ENCODE measurements at places on chromosomes 7 and 10.

DNA sequence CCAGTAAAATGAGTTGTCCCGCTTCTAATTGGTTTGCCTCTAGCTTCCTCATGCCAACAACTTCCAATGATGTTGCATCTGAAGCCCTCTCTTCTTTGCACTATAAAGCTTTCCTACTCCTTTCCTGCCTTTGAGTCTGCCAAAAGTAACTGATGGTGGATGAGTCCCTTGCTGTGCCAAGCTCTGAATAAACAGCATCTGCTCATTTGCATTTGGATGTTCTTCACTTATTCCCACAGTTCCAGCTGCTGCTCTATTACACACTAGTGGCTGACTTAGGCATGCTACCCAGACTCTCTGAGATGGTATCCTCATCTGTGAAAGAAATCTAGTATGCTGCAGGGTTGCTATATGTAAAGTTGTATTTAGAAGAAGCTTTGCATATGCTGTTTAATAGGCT lies 24.9 kb downstream of the SFR1 start:
- DNase-seq, result no peak

- DNase-seq, result no peak
Observed at GRCh38 chr10:129552119-129552518, 85.1 kb downstream of the MGMT start.

DNA sequence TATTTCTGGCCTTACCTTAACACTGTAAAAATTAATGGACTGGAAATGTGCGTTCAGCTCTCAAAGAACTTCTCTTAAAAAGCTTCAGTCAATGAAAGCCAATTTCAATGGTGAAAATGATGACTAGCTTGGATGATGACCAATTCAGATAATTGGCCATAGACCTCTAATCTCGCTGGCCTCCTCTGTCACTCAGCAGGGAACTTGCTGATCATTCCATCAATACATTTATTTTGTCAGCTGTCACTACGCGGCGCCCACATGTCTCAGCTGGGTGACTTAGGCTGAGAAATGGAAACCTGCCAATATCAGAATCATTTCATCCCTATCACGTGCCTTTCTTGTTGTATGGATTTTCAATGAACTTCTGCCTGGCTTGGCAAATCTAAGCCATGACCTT lies 673.0 kb upstream of the AUTS2 start:
- DNase-seq, result no peak

DNA sequence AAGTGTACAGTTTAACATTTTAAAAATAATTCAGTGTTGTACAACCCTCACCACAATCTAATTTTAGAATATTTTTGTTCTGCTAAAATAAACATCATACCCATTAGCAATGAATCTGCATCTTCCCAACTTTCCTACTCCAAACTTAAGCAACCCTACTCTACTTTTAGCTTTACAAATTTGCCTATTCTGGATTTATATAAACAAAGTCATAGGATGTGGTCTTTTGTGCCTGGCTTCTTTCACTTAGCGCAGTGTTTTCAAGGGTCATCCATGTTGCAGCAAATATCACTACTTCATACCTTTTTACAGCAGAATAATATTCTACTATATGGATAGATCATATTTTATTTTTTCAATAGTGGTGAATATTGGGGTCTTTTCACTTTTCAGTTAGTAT lies 18.9 kb downstream of the CALML3 start:
- no peak for DNase-seq

GRCh38 chr10:104393387-104393786 lies 39.8 kb downstream of the CFAP58 start:
- DNase-seq, result no peak

- no peak for DNase-seq
Observed at GRCh38 chr7:74164985-74165456, 9.1 kb upstream of the EIF4H start.

- no peak for DNase-seq
Observed at GRCh38 chr7:41816111-41816510, 113.2 kb upstream of the INHBA start.

GRCh38 chr10:76583711-76584161 lies 1053.9 kb downstream of the KCNMA1 start:
- no peak for DNase-seq

DNA sequence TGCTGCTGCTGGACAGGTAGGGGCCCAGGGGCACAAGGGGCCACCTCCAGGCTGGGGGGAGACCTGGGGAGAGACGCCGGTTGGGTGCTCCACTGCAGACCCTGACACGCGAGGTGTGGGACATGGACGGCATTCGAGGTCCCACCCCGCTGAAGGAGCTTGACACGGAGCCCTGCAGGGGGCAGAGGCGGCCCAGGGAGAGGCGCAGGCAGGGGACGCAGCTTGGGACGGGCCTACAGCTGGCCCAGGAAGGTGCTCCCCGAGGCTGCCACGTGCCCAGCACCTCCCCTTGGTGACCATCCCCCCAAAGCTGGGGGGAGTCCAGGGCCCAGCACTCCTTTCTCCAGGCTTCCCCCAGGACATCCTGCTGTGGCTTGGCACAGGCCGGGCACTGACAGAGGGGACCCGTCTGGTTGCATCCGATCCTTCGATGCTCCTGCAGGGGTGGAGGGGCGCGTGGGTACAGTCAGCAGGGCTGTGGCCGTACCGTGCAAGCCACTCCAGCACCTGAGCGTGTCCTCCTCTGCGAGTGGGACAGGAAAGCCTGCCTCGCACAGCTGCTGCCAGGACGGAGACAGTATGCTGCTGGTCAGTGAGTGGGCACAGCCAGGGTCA lies 174.4 kb downstream of the ELFN1 start:
- no peak for DNase-seq

GRCh38 chr7:32347244-32347828 lies 142.8 kb downstream of the LSM5 start:
- no peak for DNase-seq

GRCh38 chr10:102504976-102505300 lies 1.2 kb downstream of the SUFU start:
- no peak for DNase-seq

- no peak for DNase-seq
Observed at GRCh38 chr7:74283858-74284447, 5.3 kb upstream of the CLIP2 start.

- no peak for DNase-seq
Observed at GRCh38 chr10:1809139-1809741, 71.9 kb upstream of the ADARB2 start.

GRCh38 chr7:85630904-85631600 lies 444.2 kb upstream of the SEMA3D start:
- no peak for DNase-seq

- no peak for DNase-seq
Observed at GRCh38 chr10:77661100-77661499, 23.5 kb upstream of the KCNMA1 start.

GRCh38 chr10:107011105-107011504 lies 153.4 kb downstream of the SORCS1 start:
- DNase-seq, result no peak

DNA sequence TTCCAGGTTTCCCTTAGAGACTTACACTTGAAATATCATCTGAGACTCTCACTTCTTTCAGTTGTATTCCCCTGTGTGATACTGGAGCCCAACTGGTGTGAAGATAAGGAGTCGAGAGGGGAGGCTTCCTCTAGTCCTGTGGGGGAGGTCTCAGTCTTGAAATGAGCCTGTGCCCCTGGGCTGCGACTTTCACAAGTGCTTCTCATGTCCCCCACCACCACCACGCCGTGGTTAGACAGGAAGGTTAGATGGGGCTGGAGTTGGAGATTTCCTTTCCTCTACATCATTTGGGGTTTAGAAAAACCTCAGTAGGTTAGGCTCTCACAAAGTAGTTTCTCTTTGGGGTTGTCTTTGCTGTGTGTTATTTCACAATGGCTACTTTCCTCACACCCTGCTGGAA lies 25.6 kb upstream of the MKX start:
- no peak for DNase-seq

- DNase-seq, result no peak
Observed at GRCh38 chr10:62379394-62379793, 5.2 kb downstream of the ZNF365 start.

DNA sequence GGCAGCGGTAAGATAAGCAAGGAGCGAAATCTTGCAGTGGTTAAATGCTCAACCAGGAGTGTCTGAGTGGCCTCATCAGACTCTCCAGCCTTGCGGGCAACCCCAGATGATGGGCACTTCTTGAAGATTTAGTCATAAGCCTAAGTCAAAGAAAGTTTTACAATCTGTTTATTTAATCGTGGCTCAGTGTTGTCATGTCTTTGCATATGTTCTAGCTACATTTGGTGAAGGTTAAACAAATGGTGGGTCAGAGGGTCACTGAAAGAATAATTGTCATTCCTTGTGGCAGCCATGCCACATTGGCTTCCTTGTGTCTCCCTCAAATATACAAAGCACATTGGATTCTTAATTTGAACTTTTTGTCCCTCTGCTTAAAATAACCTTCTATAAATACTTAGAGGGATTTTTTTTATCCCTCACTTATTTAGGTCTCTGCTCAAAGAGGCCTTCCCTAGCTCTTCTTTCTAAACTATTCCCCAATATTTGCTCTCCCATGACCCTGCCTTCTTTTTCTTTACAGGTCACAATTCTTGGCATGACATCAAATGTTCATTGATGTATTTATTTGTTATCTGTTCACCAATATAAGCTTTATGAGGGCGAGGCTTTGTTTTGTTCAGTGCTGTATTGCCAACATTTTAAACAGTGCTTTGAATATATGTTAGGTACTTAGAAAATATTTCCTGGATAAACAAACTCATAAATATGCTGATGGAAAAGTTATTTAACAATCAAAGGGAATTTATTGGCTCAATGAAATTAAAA lies 68.7 kb downstream of the NEUROD6 start:
- no peak for DNase-seq

GRCh38 chr10:12839941-12840611 lies 161.4 kb downstream of the CCDC3 start:
- no peak for DNase-seq

GRCh38 chr10:113610631-113611601 lies 52.9 kb downstream of the NRAP start:
- no peak for DNase-seq

- no peak for DNase-seq
Observed at GRCh38 chr7:84532196-84532595, 337.6 kb upstream of the SEMA3A start.

DNA sequence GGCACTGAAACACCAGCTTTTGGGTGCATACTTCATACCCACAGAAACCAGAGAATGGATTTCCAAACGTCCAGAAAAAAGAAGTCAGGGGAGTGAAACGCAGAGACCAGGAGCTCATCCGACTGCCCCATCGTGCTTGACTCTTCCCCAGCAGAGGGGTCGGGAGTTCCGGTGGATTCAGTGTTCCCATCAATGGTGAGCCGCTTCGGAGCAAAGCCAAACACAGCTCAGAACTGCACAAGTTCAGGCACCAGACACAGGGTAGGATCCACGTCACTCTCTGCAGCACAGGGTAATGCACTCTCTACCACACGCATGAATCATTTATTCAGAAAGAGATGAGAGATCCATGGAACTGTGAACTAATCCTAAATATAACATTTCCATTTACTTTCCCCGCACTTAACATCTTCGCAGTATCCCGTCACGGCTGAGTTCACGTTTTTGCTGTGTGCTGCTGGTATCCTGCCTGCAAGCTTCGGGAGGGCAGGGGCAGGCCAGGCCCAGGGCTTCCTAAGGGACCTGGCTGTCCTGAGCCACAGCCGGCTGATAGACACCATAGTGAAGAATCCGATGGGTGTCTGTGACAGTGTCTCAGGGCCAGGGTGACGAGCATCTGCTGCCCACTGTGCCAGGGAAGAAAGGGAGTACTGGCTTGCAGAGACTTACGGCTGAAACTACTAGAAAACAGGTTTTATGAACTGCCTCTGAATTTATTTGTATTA lies 545.3 kb downstream of the PTPRN2 start:
- DNase-seq, result no peak

GRCh38 chr7:45892407-45893035 lies 4.2 kb downstream of the IGFBP1 start:
- DNase-seq, result no peak

- DNase-seq, result no peak
Observed at GRCh38 chr10:28530751-28531150, 2.2 kb upstream of the WAC start.

DNA sequence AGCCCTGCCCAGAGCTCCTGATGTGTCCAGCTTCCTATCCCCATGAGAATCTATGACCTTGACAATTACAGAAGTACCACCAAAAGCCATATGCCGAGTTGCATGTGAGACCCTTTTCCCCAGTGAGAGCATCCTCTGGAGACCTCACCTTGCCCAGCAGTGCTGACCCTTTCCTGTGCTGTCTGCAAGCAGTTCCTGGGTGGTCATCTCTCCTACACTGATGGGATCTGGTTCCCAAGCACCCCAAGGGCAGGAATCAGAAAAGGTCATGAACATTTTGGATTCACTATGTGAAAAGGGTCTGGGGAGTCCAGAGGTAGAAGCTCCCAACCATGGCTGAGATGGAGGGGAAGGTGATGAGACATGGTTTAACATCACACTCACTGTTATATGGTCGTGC lies 18.2 kb downstream of the SFTPD start:
- DNase-seq, result no peak

DNA sequence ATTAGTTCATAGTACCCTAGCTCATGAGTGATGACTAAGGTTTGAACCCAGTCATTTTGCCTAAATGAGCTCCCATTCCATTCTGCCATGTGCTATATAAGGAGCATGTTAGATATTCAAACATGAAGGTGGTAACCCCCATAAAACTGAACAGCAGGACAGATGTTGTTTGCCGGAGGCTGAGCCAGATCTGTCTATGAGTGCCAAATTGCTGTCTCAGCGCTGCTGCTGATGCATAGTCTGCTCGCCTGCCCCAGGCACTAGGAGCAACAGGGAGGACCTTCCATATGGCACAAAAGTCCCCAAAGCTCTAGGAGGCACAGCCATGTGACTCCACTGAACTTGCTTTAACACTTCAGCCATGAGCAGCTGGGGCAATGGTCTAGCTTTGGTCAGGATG lies 466.0 kb upstream of the GHITM start:
- DNase-seq, result no peak

Measured in activated CD4-positive, CD25-positive, alpha-beta regulatory T cell (primary cell).